ENCODE measurements at places on chromosomes 12 and 14.

DNA sequence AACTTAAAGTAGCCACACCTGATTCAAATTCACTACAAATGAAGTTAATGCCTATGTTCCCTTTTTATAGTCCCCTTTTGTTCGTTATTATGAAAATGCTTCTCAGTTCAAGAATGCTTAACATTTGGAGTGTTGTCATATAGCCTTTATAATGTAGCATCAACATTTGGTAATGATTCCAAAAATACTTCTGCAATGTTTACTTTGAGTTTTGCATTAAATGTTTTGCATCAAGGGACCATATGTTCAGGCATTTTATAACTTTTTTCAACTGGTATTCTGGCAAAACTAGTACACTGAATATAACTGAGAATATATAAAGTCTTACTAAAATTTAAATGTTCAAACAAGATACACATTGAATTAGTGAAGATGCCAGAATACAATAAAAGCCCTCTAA lies 209.6 kb upstream of the SLC16A7 start:
- DNase-seq: no peak

- no peak for DNase-seq
Observed at GRCh38 chr12:109716512-109717389, 3.1 kb downstream of the FAM222A start.

DNA sequence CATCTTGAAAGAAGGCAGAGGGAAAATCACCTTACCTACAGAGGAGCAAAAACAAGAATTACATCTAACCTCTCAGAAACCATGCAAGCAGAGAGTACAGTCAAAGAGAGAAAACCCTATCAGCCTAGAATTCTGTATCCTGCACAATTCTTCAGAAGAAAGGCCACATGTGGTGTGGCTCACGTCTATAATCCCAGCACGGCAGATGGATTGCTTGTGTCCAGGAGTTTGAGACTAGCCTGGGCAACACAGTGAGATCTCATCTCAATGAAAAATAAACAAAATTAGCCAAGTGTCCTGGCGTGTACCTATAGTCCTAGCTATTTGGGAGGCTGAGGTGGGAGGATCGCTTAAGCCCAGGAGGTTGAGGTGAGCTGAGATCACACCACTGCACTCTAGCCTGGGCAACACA lies 48.2 kb downstream of the ATF7 start:
- no peak for DNase-seq

DNA sequence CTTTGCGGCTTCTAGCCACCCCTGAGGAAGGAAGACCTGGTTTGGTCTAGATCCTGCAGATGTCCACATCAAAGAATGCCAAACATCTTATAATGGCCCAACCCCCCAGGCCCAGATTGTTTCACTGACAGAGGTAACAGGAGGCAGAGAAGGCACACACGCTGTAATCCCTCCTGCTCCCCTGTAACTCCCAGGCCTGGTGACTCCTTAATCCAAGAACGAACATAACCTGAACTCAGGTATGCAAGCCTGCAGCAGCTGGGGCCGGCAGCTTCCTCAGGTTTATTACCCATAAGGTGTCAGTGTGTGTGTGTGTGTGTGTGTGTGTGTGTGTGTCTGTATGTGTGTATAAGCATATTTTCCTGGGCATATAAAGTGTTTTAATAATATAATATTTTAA lies 52.7 kb downstream of the ERH start:
- DNase-seq: no peak

DNA sequence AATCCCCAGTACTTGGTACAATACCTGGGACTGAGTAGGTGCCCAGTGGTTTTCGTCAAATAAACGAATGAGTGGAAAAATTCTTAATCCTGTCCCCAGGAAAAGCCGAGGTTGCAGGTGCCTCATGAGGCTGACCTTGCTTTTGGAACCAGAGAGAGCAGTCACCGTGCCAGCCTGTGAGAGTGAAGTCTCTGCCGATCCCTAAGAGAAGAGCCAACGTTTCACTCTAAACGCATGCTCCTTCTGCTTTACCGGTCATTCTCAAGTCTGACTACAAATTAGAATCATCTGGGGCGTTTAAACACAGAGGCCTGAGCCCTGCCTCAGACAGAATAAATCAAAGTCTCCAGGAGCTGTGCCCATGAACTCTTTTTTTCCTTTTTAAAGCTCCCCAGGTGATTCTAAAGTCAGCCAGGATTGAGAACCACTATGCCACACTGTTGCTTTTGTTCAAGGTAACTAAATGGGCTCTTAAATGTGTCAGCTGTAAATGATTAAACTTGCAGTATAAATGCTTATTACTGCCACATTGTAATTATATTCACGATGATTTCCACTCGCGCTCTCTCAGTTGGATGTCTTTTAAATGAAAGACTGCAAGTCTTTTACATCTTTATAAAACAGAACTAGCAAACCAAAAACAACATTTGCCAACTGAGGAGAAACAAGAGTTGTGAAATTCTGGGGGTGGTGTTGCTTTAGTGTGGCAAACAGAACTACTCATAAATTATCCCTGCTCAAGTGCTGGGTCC lies 26.9 kb downstream of the TCP11L2 start:
- DNase-seq: no peak

Measured in stimulated activated naive B cell treated with anti-CD40 and anti-IgM and Interleukin-4, amounts not matched to agents 10 μg/mL and 1 μg/mL and 100 μg/mL, for 72 hours (primary cell).